Retina (tissue), 1 donor: ENCODE measurements at places on chromosomes 13 and 19.

- DNase-seq, result no peak
These were observed 17.1 kb upstream of the CHST8 start for GRCh38 chr19:33604651-33605050.

DNA sequence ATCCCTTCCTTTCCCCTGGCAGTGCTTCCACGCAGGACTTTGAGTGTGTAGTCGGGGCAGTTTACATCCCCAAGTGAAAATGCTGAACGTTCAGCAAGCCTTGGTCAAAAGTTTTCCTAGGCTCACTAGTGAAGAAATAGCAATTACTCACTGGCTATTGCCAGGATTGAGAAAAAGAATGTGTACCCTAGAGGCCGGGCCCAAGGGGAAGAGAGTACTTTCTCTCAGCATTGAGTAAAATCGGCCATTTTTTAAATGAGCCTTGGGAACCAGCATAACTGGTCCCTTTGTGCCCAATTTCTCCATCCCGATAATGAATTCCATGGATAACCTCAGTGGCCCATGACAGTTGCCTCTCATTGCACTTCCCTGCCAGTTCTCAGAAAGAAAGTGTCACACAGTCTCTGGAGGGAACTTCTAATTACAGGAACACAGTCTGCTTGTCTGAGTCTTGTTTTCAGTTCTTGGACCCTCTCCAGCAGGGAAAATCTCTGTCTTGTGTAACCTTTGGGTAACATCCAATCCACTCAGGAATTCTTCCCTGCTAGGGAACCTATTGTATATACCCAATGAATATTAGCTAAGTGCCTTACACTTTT, 7.3 kb upstream of the OR7D2 start:
- DNase-seq, result no peak

DNA sequence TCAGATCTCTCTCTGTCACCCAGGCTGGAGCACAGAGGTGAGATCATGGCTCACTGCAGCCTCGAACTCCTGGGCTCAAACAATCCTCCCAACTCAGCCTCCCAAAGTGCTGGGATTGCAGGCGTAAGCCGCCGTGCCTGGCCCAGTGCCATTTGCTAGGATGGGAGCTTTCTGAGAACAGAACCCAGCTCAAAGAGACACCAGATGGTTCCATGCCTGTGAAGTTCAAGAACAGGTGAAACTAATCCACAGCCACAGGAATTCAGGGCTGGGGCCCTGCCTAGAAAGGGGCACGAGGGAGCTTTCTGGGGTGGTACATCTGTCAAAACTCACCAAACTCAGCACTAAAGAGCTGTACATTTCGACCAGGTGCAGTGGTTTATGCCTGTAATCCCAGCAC, 4.2 kb downstream of the SLC7A9 start:
- no peak for DNase-seq

DNA sequence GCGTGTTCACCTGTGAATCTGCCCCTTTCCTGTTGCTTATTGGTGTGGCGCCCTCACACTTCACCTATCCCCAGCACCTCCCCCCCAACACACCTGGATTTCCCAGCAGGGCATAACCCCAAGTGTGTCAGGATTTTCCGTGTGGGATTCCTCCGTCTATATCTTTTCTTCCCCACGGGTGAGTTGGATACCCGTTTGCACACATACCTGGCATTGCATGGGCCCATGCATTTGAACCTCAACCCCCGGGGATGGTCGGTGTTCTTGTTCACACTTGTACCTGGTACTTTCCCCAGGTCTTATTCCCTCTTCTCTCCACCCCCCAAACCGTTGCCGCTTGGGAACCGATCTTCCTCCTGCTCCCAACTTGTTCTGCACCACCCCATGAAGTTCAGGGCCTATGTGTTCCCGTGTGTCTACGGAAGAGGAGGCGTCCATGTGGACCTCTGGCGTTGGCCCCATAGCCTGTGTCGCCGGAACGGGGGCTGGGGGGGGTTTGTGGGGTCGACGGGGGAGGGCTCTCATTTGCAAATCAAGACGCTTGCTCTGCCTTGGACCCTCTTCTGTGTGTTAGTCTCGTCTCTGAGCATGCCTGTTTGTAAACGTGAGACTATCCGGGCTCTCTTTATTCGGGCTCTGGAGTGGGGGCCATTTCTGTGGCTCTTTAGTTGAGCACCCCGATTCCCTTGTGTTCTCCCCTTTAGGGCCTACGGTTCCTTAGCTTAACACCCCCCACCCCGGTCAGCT, 1.7 kb downstream of the PRR12 start:
- no peak for DNase-seq

- DNase-seq, result no peak
These were observed 11.6 kb downstream of the ZNF578 start for GRCh38 chr19:52464798-52465470.

DNA sequence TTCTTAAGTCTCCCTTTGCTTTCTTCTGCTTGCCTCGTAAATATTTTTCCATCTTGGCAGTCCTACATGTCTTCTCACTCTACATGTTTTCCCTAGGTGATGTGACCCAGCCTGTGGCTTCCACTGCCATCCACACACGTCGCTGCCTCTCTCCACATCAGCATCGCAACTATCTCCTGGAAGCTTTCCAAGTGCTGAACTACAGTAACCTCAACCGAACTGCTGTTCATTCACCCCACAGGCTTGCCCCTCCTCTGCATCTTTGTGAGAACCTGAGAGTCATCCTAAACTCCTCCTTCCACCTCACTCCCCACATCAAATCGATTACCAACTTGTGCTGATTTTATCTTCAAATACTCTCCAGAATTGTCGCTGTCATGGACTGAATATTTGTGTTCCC, 41.2 kb upstream of the USPL1 start:
- DNase-seq, result peak; percentile 8
